Muscle of arm (tissue), 14 donors: ENCODE measurements at places on chromosomes 16 and 17.

GRCh38 chr17:61574542-61575351 lies 16.3 kb downstream of the NACA2 start:
- DNase-seq = peak; percentile 63

GRCh38 chr17:41415833-41416335 lies 8.5 kb downstream of the KRT37 start:
- no peak for DNase-seq

- no peak for DNase-seq
These were observed 45.5 kb upstream of the RBBP6 start for GRCh38 chr16:24493821-24494220.

GRCh38 chr16:86848821-86849220 lies 270.5 kb downstream of the FOXL1 start:
- DNase-seq = no peak

- no peak for DNase-seq
These were observed 203.6 kb downstream of the RAB11FIP4 start for GRCh38 chr17:31595076-31595475.

DNA sequence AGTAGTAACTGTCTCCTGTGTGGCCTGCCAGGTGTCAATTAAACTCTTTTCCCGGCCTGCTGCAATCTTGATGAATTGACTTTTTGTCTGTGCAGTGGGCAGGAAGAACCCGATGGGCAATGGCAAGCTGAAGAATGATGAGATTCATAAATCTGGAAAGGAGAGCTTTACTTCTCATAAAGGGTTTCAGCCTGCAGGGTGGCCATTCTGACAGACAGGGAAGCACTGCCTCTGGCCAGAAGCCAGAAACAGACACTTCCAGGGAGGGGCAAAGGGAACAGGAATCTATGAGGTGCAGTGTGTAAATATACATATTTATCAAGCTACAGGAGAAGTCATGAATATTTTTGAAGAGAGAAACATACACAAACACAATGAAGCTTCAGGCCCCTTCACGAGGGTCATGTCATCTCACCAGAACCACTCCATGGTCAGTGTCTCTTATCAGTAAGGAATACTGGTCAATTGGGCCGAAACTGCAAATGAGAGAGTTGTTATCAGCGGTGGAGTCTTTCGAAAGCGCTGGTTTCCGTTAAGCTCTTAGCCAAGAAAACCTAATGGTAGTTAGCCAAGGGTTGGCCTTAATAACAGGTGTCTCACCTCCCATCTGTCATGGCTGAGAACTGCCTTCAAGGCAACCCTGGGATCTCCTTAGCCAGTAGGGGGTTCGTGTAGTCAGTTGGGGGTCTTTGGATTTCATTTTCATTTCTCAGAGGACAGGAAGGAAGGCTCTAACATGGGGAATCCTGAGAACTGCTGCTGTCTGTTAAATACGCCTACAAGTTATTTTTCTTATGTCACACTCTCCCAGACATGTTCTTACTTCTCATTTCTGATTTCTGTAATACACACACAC lies 1.2 kb upstream of the NARF start:
- DNase-seq = no peak

- no peak for DNase-seq
These were observed 31.3 kb upstream of the TNS4 start for GRCh38 chr17:40532520-40533253.
